AML-193 (cell line): ENCODE measurements at places on chromosomes 3 and 15.

DNA sequence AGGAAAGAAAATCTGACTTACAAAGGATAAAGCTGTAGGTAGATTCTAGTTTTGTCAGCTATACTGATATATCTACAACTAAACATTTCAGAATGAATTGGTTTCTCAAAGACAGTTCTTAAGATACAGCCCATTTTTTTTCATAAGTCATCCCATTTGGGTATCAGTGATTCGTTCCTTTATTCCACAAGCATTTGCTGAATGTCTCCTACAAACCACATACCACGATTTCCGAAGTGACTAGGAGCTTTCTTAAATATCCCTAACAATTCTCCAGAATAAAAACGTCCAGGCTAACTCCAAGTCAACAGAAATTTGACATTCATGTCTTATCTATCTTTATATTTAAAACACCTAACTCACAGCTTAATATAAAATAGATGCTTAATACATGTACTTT lies 59.8 kb downstream of the TP53BP1 start:
- no peak for DNase-seq

DNA sequence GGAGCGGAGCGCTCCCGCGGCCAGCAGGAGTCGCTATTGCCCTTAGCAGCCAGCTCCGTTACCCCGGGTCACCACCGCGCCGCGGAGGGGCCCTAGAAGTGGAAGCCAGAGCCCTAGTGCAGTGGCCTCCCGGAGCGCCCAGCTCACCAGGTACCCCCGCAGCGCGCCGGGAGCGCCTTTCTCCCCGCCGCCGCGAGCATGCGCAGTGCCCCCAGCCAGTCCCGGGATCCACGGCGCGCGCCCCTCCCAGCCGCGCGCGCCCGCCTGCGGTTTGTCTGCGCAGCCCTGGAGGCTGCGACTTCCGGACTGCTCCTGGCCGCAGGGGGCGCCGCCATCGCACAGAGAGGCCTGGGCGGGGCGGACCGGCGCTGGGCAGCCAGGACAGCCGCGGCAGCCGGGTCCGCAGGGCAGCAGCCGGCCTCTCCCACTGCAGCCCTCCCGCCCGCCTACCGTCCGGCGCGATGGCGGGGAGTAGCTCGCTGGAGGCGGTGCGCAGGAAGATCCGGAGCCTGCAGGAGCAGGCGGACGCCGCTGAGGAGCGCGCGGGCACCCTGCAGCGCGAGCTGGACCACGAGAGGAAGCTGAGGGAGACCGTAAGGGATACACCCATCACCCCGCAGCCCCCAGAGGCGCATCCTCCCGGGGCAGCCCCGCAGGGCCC lies 5.7 kb downstream of the TPM1 start:
- DNase-seq, result peak; percentile 77

- DNase-seq, result no peak
Measured at GRCh38 chr3:39879581-39879980, 70.2 kb downstream of the MYRIP start.

- DNase-seq, result no peak
Measured at GRCh38 chr3:151377768-151378385, 6.7 kb downstream of the P2RY12 start.

GRCh38 chr3:46110701-46111493 lies 83.6 kb upstream of the XCR1 start:
- peak; percentile 27 for DNase-seq

GRCh38 chr3:167251678-167252077 lies 128.4 kb downstream of the ZBBX start:
- DNase-seq, result peak; percentile 82

GRCh38 chr3:179428876-179429548 lies 22.3 kb downstream of the GNB4 start:
- DNase-seq, result no peak

- peak; percentile 43 for DNase-seq
Measured at GRCh38 chr15:85037641-85038040, 56.0 kb downstream of the PDE8A start.

DNA sequence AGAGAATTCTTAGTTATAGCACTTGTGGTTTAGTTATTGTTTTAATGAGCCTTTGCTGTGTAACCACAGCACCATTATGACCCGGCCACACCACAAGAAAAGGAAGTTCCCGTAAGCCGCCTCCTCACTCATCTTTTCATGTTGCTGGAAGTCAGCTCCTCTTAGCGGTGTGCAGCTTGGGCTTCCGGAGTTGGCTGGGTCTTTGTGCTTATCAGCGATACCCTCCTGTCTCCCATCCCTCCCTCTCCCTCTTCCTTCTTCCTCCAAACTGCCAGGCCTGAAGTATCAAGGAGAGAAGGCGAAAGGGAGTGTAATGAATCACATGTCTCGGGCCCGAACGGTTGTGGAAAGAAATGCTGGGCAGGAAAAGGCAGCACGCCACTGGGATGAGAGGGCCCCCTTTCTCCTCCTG lies 353.5 kb downstream of the MCTP2 start:
- DNase-seq, result peak; percentile 43

GRCh38 chr3:100023595-100023994 lies 90.7 kb downstream of the FILIP1L start:
- no peak for DNase-seq

GRCh38 chr15:85692873-85693272 lies 101.9 kb downstream of the KLHL25 start:
- DNase-seq, result no peak

DNA sequence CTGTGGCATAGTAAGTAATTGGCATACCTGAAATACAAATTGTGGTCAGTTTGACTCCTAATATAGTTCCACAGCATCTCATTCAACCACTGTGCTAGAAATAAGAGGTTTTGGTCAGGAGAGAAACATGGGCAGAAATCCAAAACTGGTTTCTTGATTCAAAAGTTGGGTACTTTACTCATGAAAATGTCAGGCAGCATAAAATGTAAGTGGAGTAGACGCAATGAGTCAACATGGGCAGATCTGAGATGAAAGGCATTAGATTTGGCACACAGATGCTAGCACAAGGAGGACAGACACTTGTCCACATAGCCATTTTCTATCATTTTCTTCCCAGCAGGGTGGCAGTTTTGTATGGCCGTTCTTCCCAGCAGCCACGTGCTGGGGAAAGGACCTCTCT lies 255.8 kb upstream of the CDIN1 start:
- DNase-seq, result no peak

GRCh38 chr3:139630542-139630941 lies 47.2 kb downstream of the NMNAT3 start:
- no peak for DNase-seq

GRCh38 chr3:188431553-188431952 lies 277.6 kb downstream of the LPP start:
- DNase-seq, result peak; percentile 95

DNA sequence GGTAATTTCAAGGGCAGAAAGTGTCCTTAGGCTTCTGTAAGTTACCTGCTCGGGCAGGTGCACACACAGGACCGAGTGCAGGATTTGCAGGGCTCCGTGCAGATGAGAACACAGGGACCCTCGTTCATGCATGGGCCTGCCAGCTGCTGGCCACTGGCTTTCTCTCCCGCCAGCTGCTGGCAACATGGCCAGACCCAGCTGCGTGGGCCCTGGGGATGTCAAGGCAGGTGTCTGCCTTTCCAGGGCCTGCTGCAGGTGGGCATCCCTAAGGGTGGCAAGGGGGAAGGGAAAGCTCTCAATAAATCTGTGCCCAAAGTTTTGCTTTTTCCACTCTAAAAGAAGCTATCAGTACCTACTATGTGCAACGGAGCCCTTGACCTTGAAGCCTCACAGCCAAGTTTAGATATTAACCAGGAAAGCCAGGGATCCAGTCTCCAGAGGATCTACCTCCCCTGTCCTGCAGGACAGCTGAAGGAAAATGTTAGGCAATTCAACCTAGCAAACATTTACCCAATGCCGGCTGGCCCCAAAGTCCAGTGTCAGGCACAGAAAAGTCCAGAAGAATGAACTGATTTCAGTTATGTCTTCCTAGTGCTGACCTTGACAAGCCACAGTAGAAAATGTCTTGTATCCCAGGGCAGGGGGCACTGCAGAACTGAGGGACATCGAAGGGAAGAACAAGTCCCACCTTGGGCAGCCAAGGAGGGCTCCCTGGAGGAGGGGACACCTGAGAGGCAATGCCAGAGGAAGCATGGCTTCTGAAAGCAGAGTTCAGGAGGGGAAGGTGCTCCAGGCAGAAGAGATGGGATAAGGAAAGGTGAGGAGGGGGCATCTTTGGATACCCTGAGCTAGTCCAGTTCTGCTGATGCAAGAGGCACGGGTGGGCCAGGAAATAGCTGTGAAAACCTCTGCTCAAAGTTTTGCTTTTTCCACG lies 26.4 kb downstream of the NUP210 start:
- no peak for DNase-seq

DNA sequence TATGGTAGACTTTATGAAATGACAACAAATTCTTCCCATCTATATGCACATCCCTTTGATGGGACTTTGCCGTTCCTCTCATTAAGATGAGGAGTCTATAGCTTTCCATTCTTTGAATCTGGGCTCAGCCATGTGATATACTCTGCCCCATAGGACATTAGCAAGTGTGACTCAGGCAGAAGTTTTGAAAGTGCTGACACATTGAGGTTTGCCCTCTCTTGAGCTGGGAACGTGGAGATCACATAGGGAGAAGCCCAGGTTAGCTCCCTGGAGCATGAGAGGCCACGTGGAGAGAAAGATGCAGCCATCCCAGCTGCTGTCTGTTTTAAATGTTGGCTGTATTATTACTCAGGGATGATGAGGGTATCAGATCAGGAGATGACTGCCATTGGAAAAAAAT lies 67.7 kb upstream of the OXTR start:
- no peak for DNase-seq

DNA sequence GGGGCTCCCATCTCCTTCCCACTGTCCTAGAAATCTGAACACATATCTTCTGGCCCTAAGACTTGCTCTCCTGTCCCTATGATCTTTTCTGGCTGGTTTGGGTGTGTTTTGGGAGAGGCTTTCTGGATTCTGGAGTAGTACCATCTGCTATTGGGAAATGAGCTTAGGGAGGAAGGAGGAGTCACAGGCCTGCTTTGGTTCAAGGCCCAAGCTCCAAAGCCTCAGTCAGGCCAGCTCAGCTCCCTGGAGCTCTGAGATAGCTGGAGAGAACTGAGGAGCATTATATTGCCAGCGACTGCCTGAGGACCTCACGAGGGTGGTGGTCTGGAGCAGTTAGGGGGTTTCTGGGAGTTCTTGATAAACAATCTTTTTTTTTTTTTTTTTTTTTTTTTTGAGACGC lies 18.7 kb downstream of the RASGRF1 start:
- no peak for DNase-seq

- no peak for DNase-seq
Measured at GRCh38 chr15:23052522-23052921, 13.2 kb upstream of the TUBGCP5 start.

DNA sequence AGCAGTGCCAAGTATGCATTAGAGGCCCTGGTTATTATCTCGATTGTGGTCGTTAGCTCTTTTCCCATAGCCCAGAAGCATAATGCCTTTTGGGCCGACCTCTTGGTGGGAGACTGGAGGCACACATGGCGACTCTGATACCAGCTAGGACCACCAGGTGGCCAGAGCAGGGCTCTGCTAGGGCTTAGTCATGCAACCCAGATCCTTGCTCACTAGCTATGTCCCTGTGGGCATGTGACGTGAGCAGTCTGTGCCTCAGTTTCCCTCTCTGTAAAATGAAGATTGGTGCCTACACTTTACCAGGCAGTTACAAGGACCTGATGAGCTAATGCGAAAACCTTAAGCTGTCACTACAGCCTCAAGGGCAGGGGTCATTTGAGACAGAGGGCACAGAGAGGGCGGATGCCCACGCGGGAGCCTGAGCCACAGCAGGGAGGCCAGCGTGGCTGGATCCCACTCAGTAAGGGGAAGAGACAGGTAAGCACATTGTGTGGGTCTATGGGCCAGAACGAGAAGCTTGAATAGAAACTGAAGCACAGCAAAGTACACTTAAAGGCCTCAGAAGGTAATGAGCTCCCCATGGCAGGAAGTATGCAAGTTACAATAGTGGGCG lies 8.8 kb downstream of the KLF15 start:
- no peak for DNase-seq

- DNase-seq, result no peak
Measured at GRCh38 chr3:195188426-195188927, 82.5 kb downstream of the XXYLT1 start.

GRCh38 chr3:107198581-107199181 lies 178.6 kb upstream of the CCDC54 start:
- DNase-seq, result no peak

GRCh38 chr15:75759416-75760130 lies 46.9 kb upstream of the CSPG4 start:
- peak; percentile 12 for DNase-seq

DNA sequence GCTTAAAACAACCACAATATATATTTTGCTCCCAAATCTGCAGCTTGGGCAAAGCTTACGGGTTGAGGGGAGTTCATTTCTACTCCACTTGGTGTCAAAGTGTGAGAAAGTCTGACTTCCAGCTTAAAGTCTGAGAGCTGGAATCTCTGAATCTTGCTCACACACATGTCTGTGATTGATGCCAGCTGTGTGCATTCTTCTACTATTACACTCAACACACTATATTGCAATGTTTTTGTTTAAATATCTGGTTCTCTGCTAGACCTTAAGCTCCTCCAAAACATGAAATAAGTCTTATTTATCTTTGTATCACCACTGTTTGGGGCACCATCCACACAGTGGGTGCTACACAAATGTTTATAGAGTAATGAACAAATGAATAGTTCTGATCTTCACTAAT lies 36.7 kb upstream of the SECISBP2L start:
- DNase-seq, result no peak

GRCh38 chr3:23495507-23495906 lies 292.4 kb downstream of the UBE2E2 start:
- DNase-seq, result no peak

DNA sequence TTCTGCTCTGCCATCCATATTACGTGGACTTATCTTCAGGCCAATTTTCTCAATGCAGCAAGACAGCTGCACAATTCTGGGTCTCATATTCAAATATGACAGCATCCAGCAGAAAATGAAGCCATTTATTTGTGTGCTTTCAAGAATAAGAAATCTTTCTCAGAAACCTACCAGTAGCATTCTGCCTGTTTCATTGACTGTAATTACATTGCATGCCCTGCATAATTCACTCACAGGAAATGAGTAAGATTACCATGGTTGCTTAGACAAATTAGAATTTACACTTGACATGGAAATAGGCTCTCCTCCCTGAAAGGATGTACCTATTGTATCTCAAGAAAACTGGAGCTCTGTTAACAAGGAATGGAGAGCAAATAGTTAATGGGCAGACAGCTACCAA lies 346.6 kb upstream of the DCBLD2 start:
- no peak for DNase-seq

DNA sequence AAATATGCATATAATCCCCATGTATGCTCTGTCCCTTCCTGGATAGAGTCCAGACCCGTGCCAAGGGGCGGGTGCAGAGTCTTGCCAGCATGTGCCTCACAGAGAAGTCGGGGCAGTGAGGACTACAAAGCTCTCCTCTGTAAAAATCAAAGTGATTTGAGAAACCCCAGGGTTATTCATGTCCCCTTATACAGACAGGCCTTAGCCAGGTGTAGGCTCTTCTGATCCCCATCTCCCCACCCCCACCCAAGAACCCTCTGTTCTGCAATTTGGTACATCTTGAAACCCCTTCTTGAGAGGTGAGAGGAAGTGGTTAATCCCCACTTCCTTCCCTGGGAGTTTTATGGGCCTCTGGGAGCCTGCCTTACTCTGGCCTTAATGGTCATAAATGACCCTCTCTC lies 24.7 kb downstream of the TRIM71 start:
- no peak for DNase-seq

GRCh38 chr3:128624526-128625138 lies 26.0 kb downstream of the RPN1 start:
- no peak for DNase-seq
